ENCODE measurements at places on chromosomes 3 and 15. TPM values are rescaled to one million over a fixed set of nuclear protein-coding genes. Genes with fewer than 3 reads are reported as not detected.

GRCh38 chr15:101167753-101168462 is 83.9 kb downstream of the CHSY1 start:
- DNase-seq = peak; percentile 87

- DNase-seq = no peak
These were observed 1037.9 kb downstream of the EPHA3 start for GRCh38 chr3:90145094-90145860.

DNA sequence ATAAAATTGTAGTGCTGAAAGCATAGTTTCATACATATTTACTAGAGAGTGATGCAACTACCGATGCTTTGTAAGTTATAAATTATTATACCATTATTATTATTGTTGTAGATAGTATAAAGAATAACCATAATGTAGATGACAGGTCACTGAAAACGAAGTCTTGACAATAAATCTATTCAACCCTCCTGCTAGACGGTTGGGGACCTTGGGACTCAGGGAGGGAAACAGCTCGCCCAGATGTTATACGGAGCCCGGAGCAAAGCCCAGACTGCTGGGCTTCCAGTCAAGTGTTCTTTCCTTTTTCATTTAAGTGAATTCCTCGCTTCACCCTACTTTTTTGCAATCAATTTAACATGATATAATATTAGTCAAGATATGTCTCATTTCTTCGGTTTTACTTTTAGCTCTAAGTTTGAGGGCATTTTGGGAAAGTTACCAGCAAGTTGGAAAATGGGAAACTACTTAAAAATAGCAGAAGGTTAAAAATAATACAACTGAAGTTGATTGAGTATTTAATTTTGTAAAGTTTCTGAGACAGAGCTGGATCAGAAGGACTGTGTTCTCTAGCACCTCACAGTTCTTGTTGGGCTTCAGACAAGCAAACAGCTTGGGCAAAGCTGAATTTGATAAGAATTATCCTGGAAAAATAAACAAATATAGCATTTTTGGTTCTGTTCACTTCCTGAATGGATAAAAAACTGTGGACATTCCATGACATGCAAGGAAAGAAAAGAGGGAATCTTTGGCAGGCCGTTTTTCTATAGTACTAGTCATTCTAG is 173.4 kb upstream of the TP63 start:
- no peak for DNase-seq

- DNase-seq = peak; percentile 23
These were observed 14.8 kb downstream of the LTF start for GRCh38 chr3:46449755-46450552.

DNA sequence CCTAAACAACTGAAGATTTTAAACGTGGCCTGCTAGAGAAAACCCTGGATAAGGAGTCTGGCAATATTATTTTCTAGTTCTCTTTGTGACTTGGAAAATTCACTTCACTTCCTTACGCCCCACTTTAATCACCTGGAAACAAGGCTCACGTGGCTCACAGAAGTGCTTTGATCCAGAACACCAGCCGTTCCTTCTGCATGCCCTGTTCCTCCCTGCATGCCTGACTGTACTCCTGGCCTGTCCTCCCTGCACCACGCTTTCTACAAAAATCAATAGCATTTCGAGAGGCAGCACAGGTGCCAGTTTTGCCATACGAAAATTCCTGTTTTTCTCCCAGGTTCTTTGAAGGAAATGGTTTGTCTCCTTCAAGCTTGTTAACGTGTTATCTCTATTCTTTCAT is 474.2 kb upstream of the RGMA start:
- no peak for DNase-seq

GRCh38 chr15:28123408-28124023 is 24.4 kb upstream of the OCA2 start:
- DNase-seq = peak; percentile 78

The LDHAL6B gene
- not detected for total RNA-seq

The ISLR2 gene
- total RNA-seq = under 0.01 TPM

The GRM2 gene
- total RNA-seq = under 0.01 TPM

The FBXW12 gene
- total RNA-seq = not detected

The EXD1 gene
- not detected for total RNA-seq

Measured in lung microvascular endothelial cell (primary cell).